ENCODE measurements at places on chromosomes 7 and 10.
A peak's percentile ranks its signal among the peaks of the same experiment; 100 is the strongest.

DNA sequence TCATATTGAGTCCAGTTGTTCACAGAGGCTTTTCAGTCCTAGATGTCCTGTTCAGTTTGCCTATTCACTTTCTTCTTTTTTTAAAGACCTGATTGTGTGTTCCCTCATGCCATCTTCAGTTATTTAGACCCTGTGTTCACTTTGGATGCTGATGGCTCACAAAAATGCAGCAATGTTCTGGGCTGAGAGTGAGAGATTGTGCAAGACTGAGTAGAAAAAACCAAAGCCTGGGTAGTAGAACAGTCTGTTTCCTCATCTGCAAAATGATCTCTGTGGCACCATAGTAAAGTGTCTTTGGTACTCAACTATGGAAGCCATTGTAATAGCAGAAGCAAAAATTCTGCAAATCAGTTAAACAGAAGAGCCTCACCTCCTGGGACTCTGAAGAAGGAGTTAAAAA, 43.2 kb downstream of the AKR1B1 start:
- no peak for DNase-seq

DNA sequence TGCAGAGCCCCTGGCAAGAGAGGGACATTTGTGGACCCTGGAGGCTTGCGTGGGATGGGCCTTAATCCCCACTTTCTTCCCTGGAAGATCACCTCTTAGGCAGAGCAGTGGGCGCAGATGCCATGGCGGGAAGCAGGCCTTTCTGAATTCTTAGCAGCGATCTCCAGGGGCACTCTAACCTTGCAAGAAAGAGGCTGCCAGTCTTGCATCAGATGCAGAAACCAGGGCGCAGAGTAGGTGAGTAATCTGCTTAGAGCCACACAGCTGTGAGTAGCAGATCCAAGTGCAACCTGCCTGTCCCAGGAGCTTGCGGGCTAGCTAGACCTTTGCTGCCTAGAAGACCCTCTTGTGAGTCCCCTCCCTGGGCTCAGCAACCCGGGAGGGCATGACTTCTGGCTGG, 40.0 kb downstream of the KCTD7 start:
- no peak for DNase-seq

DNA sequence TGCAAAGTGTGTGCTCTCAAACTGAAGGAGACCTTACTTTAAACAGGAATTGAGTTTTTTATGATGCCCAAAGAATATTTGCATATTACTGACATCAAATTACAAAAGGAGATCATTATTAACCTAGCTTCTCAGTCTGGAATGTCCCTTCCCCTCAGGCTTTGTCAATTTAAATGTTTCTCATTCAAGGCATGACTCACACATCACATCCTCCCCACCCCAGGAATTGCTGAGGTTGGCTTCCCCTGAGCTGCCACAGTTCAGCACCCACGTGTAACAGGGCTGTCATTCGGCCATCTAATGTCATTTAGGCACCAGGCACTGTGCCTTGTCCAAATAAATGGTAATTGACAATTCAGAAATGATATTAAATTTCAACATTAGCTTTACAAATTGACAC, 305.9 kb upstream of the MGMT start:
- peak; percentile 24 for DNase-seq

- DNase-seq = peak; percentile 77
These were observed 83.9 kb downstream of the CXCL12 start for GRCh38 chr10:44300666-44301649.

GRCh38 chr7:154644366-154644765, 358.6 kb downstream of the PAXIP1 start:
- DNase-seq = no peak

- no peak for DNase-seq
These were observed 75.0 kb upstream of the GPR22 start for GRCh38 chr7:107394831-107395230.

DNA sequence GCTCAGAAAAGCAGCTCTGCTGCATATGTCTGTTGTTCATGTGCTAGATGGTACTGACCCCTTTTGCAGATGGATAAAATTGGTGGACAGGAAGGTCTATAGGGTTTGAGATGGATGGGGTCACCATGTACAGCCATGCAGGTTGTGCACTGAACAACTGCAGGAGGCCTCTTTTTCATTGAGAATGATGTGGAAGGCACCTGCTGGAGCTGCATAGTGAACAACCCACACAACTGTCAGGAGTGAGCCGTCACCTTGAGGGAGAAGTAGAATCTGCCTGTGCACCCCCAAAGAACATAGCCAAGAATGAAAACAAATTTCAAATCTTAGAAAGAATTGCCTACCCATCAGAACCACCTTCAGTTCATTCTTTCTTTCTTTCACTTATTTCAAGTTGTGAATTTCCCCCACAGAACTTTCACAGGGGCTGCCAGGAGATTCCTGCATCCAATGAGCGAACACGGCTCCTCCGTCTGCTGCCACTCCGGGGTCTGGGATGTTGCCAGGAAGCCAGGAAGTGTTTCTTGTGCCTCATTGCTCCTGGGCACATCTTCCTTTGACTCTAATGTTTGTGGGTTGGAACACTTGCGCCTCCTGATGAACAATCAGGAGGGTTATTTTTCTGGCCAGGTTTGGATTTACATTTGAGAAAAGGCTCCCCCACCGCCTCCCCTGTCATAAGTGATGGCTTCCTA, 53.7 kb upstream of the DOCK1 start:
- DNase-seq = no peak

- DNase-seq = no peak
These were observed 26.0 kb upstream of the WIPF3 start for GRCh38 chr7:29780346-29780745.

- no peak for DNase-seq
These were observed 205.7 kb downstream of the EBF3 start for GRCh38 chr10:129758207-129759021.

GRCh38 chr10:83515001-83515400, 624.3 kb upstream of the GHITM start:
- DNase-seq = no peak

DNA sequence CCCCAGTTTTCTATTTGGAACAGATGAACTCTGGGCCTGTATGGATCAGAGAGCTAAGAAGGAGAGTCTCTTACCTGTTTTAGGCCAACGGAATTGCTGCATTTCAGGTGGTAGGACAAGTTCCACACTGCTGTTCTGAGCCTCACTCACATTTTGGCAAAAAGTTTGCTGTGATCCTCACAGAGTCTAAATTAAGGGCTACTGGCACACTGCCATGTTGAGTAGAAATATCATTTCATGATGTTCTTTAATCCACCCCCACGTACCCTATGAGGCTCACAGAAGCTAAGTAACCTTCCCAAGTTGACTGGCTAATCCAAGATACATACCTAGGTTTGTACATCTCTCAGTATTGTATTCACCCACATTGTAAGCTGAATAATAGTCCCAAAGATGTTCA, 447.2 kb downstream of the INHBA start:
- DNase-seq = no peak

DNA sequence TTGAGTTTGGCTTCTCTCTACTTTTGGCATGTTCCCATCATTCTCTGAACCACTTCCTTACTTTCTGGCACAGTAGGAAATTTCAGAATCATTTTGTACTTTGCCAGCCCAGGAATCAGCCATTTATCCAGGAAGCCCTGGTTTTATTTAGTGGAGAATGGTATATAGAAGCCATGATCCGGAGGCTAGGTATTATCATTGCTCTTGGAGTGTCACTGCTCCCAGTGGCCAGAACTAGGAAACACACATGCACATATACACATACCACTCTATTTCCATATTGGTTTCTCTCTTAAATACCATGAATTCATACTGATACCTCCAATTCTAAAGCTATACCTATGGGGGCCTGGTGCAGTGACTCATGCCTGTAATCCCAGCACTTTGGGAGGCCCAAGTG, 36.3 kb downstream of the SUFU start:
- DNase-seq = no peak

DNA sequence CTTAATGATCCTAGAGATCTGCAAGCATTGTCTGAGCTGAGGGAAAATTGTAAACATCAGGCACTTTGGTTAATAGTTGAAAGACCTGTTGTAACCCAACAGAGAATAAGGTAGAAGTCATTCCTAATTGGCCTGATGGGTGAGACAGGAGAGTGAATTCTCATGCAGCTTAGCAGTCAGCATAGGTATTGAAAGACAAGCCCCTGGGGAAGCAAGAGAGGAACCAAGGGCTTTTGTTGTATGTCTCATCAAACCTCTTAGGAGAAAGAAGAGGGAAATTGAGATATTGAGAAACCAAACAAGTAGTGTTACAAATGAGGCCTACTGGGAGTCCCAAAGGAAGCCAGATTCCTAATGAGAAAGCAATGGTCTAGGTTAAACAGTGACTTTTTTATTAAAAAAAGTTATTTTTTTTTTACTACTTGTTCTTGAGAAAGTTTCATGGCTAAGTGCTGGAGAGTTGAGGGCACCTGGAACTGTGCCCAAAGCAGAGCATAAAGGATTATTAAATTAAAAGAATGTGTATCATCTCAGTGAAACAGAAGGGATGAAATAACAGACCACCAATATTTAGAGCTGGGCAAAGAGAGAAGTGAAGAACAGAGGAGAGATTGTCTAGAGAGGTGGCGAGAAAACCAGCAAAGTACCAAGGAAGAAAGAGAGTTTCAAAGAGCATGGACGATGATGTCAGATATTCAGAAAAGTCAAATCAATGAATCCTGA, 168.9 kb downstream of the CDK14 start:
- DNase-seq = no peak

DNA sequence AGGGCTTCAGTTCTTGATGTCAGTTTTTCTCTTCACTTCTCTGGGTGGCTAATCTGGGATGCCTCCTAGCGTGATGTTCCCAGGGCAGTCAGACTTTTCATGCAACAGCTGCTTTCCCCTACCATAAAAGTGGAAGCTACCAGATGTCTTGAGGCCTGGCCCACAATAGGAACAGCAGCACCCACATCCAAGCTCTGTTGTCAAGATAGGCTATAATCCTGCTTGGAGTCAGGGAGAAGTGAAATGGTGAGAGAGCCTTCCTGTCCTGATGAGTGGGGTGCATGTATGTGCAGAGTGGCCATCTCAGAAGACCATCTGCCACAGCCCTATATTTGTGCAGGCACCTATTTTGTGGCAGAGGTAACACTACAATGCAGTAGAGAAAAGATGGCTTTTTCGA, 108.0 kb downstream of the HTR5A start:
- no peak for DNase-seq

- DNase-seq = peak; percentile 19
These were observed 28.5 kb downstream of the NRG3 start for GRCh38 chr10:81903472-81903871.

Data from eye (tissue), 1 donor.